Activated naive CD4-positive, alpha-beta T cell treated with anti-CD3 and anti-CD28 coated beads for 36 hours (primary cell): ENCODE measurements at places on chromosomes 3 and 15. TPM values are rescaled to one million over a fixed set of nuclear protein-coding genes. Genes with fewer than 3 reads are reported as not detected.
A peak's percentile ranks its signal among the peaks of the same experiment; 100 is the strongest.

DNA sequence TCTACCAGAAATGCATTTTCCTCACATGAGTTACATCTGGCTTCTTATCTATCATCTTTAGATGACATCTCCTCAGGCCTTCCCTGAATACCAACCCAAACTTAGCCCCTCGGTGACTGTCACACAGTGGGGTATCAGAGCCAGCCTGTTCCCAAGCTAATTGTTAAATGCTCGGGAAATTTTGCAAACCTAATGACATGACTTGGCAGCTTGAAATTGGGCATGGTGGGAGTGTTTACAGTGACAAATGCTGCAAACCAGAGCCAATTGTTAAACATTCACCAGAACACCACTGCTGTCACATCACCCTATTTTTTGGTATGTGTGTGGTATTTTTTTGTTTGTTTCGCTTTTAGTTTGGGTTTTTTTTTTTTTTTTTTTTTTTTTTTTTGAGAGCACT lies 130.8 kb downstream of the HCN4 start:
- H3K27ac ChIP-seq: no peak overlapping the region
- H3K4me1 ChIP-seq: no peaks in the 10 kb centered on the region
- no peak for DNase-seq
- H3K4me3 ChIP-seq: no peak overlapping the region
- H3K36me3 ChIP-seq: no peaks in the 10 kb centered on the region

Gene SPESP1
- 0.81 TPM for total RNA-seq

DNA sequence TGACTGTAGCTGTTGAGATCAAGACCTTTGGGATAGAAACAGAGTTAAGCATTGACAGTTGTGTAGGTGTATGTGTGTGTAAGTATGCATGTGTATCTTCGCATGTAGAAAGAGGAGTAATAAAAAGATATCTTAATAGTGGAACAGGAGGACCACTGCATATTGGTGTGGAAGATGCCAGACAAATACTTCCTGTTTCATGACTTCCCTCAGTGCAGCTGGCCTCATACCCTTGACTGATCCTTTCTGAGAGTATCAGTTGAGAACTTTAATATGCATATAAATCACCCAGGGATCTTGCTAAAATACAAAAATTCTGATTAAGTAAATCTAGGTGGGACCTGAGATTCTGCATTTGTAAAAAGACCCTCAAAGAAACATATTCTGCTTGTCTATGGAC lies 8.5 kb upstream of the ZBED2 start:
- H3K4me3 ChIP-seq: peak overlapping the region; percentile 27
- H3K27ac ChIP-seq: peak overlapping the region; percentile 97
- DNase-seq: no peak
- H3K36me3 ChIP-seq: peaks cover 30% of the 10 kb centered on the region
- H3K27me3 ChIP-seq: no peaks in the 10 kb centered on the region

Gene EFL1
- 15.8 TPM for total RNA-seq

DNA sequence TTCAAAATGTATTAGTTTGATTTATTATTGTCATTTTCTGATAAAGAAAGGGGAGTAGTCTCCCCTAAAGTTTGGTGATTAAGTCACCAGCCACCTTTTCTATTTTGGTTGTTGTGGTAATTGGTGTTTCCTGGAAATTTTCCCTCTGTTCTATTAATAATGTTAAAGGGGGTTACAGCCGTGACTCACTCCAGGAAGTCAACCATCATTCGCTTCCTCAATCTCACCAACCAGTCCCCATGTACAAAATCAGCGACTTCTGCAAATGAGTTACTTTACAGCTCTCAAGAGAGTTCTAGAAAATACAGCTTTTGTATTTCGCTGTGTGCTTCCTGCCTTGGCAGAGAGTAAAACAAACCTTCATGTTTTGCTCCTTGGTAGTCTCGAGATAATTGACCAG lies 285.1 kb downstream of the LPP start:
- no peaks in the 10 kb centered on the region for H3K27me3 ChIP-seq
- no peak overlapping the region for H3K4me3 ChIP-seq
- H3K4me1 ChIP-seq: peaks cover 38% of the 10 kb centered on the region
- H3K27ac ChIP-seq: peak overlapping the region; percentile 61
- peaks cover 6% of the 10 kb centered on the region for H3K36me3 ChIP-seq

Gene MNS1
- 0.67 TPM for total RNA-seq

Gene TERC
- total RNA-seq: 16.0 TPM

DNA sequence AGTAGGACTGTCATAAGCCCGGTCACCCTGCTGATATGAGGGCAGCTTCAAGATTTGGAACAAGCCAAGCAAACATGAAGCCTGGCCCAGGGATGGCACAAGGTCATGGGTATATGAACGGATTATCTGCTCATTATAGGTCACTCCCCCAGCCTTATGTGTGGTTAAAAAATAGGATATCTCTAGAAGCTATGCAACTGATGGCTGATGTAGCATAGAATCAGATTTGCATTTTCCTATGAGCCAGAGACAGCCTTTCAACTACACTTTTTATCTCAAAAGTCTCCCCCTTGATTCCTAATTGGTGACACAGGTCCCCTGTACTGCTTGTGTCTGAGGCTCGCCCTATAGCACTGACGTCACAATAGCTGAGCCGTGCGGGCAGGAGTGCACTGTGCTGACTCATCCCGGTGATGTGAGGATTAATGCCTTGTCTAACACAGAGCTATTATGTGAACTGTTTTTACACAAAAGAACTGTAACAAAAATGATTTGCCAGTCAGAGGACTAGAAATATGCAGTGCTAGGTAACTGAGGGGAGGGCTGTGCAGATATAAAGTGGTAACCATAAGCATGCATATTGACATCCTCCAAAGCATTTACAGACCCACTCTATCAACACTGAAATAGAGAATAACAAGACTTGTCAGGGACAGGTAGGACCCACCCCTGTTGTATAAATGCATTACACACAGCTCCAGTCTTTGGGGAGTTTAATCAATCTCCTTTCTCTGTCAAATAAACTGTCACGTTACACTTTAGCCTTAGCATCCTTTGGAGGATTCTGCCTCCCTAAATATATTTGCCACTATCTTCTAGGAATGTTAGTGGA lies 204.9 kb downstream of the TIGIT start:
- H3K27me3 ChIP-seq: peaks cover 6% of the 10 kb centered on the region
- H3K36me3 ChIP-seq: peaks cover 1% of the 10 kb centered on the region
- peaks cover 34% of the 10 kb centered on the region for H3K4me1 ChIP-seq
- H3K27ac ChIP-seq: no peak overlapping the region
